ENCODE measurements at places on chromosomes 6 and 20. TPM values are rescaled to one million over a fixed set of nuclear protein-coding genes. Genes with fewer than 3 reads are reported as not detected.

HLA-F gene
- total RNA-seq = 0.98 TPM

TRIM27 gene
- total RNA-seq = 81.7 TPM

SDC4 gene
- total RNA-seq = 11.5 TPM

FOXF2 gene
- not detected for total RNA-seq

PTPRA gene
- 86.5 TPM for total RNA-seq

CHD6 gene
- 49.9 TPM for total RNA-seq

TAGAP gene
- total RNA-seq = not detected

SLC23A2 gene
- 27.1 TPM for total RNA-seq

- DNase-seq = no peak
Measured at GRCh38 chr6:5058254-5058653, 26.9 kb upstream of the PPP1R3G start.

DNA sequence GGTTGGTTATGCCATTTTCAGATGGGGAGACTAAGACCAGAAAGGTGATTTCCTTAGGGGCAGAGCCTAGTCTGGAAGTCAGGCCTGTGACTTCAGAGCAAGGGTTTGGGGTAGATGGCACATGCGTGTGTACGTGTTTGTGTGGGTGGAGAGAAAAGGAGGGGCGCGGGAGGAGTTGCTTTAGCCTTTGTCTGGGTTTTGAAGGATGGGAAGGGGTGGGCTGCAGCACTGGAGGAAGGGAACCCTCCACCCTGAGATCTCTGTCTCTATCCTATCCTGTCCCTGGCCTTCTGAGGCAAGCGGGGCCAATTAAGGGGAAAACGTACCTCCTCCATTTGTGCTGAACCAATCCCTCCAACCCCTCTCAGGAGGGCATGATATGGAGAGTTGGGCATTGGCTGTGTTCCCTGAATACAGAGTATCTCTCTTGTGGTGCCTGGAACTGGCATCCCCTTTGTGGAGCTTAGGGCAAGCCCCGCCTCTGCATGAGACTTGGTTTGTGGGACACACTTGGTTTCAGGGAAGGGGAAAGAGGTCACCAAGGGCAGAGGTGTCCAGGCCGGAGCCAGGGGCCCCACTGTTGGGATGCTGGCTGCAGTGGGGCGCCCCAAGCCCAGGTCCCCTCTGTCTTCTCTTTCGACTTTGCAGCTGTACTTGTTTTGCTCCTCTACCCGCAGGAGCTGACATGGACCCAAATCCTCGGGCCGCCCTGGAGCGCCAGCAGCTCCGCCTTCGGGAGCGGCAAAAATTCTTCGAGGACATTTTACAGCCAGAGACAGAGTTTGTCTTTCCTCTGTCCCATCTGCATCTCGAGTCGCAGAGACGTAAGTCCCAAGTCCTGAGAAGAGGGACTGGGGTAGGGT is at the start of gene DBNDD2:
TSS of gene DBNDD2 (plus strand) at position 507 of the 863 bp plus-strand sequence. CDS start at position 686, 179 bp downstream.
- DNase-seq = no peak

DNA sequence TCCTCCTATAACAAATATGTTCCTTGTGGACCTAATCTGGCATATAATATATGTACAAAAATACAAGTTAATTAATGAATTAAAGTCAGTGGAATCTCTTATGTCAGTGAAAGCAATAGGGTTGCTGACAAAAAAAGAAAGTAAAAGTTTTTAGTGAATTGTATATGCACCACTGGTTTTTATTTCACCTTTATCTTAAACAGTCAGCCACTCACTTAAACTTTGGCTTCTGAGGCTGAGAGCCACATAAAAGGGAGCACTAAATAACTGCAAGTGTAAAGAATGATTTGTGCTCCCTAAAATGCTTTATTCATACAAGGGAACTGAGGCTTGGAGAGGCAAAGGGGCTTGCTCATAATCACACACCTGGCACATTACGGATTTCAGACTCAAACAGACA is 9.9 kb upstream of the F13A1 start:
- DNase-seq = no peak

DNA sequence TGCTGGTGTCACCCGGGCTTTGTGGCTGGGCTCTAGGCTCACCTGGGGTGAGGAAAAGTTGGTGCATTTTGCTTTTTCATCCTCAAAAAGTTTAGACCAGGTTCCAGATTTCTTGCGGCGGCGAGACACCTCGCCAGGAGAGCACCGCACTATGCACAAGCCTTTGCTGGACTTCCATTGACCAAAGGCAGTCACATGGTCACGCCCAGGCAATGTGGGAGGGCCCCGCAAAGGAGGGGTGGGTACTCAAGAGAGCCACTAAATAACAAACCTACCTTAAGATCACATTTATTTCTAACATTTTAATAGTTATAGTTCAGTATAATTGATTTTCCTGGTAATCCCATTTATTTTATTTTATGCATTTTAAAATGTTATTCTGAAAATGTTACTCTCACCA is 3.0 kb upstream of the KIF16B start:
- no peak for DNase-seq

DNA sequence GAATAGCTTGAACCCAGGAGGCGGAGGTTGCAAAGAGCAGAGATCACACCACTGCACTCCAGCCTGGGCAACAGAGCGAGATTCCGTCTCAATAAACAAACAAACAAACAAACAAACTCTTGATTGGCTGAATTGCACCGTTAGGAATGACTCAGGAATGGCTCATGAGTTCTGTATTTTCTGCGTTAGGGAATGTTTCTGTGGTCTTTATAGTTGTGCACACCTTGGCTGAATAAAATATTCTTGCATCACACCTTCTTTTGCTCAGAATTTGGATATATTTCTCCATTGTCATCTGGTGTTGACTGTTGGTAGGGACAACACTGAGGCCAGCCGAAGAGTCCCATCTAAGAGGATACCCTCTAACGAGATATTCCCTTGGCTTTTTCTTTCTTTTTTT is 19.6 kb upstream of the PI16 start:
- no peak for DNase-seq

- no peak for DNase-seq
Measured at GRCh38 chr20:37643400-37643799, 50.4 kb upstream of the CTNNBL1 start.

DNA sequence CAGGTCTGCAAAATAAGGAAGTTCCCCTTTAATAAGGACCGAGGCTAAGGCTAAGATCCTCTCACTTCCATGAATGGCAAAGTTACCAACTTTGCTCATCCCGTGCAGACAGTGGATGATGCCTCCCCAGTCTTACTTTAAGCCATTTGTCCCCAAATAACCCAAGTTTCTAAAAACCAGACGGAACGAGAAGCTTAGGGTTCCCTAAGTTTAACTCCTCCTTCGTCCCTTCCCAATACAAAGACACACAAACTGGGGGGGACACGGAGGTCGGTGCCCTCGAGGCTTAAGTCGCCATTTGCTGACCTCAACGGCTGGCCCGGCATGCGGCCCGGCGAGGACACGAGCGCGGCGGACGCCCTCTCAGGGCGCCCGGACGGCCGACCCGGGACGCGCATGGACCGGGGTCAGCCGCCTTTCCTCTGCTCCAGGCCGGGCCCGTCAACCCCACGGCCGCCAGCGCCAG is 527 bp downstream of the FBXO30 start:
- DNase-seq = peak; percentile 31

- DNase-seq = no peak
Measured at GRCh38 chr6:29864037-29864810, 36.6 kb downstream of the HLA-G start.

DNA sequence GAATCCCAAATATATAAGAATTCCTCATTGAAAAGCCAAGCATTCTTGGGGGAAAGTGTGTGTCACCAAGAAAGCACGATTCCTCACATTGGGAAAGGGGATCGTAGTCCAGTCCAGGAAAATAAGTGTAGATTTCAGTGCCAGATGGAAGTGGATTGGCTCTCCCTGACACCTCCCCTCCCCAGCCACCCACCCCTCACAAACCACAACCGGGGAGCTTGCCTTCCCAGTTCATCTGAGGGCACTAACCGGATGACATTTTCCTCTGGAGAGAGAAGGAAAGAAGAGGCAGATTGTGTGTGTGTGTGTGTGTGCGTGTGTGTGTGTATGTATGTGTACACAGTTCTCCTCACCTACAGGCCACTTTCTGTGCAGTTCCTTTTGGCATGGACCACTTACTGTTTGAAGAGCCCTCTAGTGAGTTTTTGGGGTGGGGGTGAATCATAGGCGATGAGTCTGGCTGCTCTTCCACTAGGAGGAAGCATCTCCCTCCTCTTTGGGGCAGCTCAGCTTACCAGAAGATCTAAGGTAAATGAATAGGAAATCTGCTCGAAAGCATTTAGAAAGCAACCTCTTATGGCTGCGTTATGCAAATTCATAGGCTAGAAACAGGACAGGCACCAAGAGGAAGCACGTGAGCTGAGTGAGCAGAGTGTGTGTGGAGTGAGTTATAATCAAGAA is 20.8 kb downstream of the DAAM2 start:
- no peak for DNase-seq

DNA sequence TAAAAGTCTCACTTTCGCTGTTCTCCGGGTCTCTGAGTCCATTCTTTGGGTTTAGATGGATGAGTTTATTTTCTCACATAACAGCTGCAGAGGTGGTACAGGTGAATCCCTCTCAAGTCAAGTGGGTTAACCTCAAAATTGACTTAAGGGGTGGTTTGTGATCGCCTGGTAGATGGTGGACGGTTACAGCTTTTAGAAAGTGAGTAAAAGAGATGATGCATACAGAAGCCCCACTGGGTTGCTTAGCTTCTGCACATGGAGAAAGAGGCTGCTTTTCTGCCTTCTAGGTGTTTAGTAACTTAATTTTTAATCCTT is 146.7 kb downstream of the TRIM27 start:
- no peak for DNase-seq

DNA sequence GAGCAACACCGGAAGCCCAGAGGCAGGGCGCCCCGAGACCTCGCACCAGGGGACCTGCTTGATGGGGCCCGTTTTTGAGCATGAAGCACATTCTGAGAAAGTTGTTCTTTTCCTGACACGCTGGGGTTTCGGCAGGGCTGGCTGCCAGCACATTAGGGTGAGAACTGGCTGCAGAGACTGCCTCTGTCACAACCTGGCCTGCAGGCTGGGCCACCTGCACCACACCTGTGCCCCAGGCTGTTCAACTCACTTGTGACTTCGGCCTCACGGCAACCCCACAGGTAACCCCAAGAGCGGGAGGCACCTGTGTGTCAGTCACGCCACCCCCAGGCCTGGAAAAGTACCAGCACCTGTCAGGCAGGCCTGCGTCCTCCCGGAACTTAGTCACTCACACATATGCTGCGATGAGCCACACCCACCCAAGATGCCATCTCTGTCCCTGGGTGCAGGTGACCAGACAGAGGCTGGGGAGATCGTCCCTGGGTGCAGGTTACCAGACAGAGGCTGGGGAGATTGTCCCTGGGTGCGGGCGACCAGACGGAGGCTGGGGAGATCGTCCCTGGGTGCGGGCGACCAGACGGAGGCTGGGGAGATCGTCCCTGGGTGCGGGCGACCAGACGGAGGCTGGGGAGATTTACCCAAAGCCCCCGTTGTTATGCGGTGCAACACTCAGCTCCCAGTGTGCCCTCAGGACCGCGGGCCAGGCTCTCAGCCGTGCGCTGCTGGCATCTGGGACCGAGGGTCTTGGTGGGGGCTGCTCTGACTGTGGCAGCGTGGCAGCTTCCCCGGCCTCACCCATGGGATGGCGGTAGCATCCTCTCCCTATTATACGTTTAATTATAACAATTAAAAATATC is 82.5 kb upstream of the BHLHE23 start:
- DNase-seq = no peak

DNA sequence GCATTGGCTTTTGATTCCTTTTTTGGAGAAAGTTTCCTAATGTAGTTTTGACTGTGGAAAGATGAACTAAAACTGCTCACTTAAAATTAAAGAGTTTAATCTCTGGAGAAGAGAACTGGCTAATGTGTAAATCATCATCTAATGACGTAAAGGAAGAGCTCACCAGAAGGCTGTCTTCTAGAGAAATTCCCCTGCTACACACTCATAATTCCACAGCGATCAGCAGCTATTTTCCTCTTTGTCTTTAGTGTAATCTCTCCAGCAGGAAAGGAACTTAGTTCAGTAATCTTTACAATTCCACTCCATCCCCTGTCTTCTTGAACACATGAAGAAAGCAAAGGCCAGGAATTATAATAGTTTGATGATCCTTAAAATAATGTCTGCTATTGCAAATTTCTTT is 15.8 kb downstream of the SPTLC3 start:
- no peak for DNase-seq

DNA sequence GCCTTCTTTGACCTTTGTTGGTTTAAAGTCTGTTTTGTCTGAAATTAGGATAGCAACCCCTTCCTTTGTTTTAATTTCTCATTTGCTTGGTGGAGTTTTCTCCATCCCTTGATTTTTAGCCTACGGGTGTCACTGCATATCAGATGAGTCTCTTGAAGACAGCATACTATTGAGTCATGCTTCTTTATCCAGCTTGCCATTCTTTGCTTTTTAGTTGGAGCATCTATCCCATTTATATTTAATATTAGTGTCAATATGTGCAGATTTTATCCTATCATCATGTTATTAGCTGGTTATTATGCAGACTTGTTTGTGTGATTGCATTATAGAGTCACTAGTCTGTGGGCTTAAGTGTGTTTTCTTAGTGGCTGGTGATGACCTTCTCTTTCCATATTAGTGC is 622.2 kb downstream of the MMUT start:
- no peak for DNase-seq

GRCh38 chr6:100184473-100184872 is 190.4 kb upstream of the MCHR2 start:
- DNase-seq = no peak

GRCh38 chr6:44041461-44042260 is 85.6 kb downstream of the MRPL14 start:
- no peak for DNase-seq

DNA sequence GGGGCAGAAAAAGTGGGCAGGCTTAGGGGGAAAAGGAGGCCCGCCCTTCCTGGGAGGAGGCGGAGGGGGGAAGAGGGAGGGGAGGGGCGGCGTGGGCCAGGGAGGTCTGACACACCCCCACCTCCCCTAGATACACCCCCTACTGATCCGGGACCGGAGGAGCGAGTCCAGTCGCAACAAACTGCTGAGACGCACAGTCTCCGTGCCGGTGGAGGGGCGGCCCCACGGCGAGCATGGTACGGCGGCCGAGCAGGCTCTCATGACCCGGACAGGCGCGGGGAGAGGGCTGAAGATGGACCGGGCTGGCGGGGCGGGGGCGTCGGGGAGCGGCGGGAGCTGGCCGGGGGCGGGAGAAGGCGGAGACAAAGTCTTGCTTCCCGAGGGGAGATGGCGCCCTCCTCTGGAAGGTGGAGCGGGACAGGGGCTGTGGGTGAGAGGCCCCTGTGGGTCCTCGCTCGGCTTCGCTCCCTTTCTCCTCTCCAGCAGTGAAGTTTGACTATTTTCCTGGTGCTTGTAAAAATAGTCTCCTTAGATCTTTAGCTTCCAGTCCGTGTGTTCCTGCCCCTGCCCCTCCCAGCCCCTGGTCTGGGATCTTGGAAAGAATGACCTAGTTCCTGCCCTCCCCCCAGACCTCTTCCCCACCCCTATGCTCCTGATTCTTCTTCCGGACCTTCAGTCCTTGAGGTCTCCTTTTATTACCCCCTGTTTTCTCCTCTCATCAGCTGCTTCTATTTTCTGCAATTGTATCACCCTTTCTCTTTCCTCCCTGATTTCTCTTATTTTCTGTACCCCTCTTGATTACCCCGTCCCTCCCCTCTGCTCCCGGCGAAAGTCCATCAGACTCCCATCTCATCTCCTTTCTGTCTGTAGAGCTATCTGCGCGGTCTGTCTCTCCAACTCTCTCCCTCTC is 6.1 kb downstream of the SYNGAP1 start:
- DNase-seq = peak; percentile 83

- DNase-seq = no peak
Measured at GRCh38 chr6:34484899-34485298, 19.0 kb downstream of the PACSIN1 start.

GRCh38 chr6:16690608-16691142 is 70.6 kb downstream of the ATXN1 start:
- DNase-seq = no peak

GRCh38 chr6:124882579-124883393 is 79.5 kb upstream of the RNF217 start:
- no peak for DNase-seq

- no peak for DNase-seq
Measured at GRCh38 chr6:127586372-127586771, 9.4 kb downstream of the C6orf58 start.
